ENCODE measurements at places on chromosomes 1 and 21.

- no peak for DNase-seq
Observed at GRCh38 chr1:35691080-35691479, 27.6 kb downstream of the C1orf216 start.

DNA sequence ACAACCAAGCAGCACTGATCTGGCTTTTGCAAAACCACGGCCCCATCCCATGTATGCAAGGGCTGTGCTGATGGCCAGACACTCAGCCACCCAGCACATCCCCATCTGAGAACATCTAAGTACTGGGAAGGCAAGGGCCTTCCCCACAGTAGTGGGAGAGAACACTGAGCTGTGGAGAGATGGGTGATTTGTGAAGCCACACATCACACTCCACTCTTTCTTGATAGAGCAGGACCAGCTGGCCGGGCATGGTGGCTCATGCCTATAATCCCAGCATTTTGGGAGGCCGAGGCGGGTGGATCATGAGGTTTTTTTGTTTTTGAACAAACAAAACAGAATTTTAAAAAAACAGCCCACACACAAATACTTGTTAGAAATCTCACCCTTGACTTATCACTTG lies 28.2 kb upstream of the RXRG start:
- no peak for DNase-seq

GRCh38 chr21:36021251-36021837 lies 39.0 kb downstream of the SETD4 start:
- DNase-seq = no peak

GRCh38 chr1:42334240-42335049 lies 590 bp downstream of the FOXJ3 start:
- DNase-seq = no peak

DNA sequence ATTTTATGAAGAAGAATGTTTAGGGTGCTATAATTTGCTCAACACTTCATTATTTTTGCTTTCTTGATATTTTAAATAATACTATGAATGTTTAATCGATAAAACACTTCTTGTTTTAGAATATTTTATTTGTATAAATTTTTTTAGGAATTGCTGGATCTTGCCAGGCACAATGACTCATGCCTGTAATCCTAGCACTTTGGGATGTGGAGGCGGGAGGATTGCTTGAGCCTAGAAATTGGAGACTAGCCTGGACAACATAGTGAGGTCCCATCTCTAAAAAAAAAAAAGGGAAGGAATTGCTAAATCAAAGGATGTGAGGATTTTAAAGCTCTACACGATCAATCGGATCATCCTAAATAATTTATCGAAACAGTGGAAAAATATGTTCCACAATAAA lies 17.6 kb downstream of the RNF11 start:
- DNase-seq = no peak

GRCh38 chr1:50658459-50659076 lies 235.3 kb upstream of the DMRTA2 start:
- no peak for DNase-seq

GRCh38 chr1:64823691-64824476 lies 79.0 kb downstream of the RAVER2 start:
- DNase-seq = peak; percentile 57

DNA sequence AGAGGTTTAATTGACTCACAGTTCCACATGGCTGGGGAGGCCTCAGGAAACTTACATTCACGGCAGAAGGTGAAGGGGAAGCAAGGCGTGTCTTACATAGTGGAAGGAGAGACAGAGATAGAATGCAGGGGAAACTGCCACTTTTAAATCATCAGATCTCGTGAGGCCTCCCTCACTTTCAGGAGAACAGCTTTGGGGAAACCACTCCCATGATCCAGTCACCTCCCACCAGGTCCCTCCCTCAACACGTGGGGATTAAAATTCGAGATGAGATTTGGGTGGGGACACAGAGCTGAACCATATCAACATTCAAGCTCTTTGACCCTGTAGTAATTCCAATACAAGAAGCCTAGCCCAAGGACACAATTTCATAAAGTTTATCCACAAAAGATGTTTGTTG lies 13.7 kb downstream of the PIGP start:
- no peak for DNase-seq

DNA sequence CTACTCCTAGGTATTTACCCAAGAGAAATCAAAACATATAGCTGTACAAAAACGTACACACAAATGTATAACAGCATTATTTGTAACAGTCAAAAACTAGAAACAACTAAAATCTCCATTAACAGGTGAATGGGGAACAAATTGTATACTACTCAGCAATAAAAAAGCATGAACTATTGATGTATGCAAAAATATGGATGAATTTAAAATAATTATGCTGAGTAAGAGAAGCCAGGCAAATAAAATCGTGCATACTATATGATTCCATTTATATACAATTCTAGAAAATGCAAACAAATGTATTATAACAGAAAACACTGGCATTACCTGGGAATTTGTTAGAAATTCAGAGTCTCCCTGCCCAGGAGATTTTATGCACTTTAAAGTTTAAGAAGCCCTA lies 150.1 kb downstream of the GDAP2 start:
- no peak for DNase-seq

GRCh38 chr1:21304488-21304887 lies 14.2 kb upstream of the ECE1 start:
- DNase-seq = no peak
